ENCODE measurements at places on chromosomes 12 and 14.

DNA sequence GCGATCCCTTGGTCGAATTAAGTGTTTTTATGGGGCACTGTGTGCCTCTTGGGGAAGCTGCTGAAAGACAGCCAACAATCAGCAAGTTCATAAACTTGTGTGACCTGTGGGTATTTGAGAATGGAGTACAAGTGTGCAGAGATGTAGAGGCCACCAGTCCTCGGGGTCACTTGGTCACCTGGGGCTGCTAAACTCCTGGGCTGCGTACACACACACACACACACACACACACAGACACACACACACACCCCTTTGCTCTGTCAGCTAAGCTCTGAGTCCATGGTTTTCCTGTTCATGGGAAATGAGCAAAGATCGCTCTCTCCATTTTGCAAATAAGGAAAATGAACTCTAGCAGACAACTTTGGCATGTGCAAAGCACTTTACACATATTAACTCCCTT is 24.5 kb downstream of the DYRK4 start:
- DNase-seq = no peak

GRCh38 chr14:106185837-106186233 is 659.5 kb downstream of the TMEM121 start:
- no peak for DNase-seq

DNA sequence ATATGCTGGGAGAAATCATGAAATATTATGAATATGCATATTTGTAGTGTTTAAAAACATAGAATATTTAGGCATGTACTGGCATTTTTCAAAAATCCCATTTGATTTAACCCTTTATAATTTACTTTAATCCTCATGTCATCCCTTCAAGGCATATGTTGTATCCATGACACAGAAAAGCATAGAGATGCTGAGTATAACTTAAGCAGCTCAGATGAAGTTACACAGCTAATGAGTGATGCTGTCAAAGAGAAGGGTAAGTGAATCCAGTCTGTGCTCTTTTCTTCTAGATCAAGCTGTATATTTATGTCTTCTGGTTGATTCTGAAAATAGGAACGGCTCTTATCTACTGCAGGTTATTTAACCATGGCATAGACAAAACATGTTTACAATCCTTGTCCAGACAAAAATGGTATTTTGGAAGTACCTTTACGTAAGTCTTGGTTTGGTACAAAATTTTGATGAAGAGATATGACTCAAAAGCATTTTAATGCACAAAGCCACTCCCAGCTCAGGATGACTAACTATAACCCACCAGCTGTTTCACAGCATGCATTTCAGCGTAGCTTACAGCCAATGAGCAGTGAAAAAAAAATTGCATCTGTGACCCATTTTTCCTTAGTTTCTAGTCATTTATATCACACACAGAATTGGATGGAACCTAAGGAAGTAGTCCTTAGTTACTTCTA is 201.7 kb downstream of the STXBP6 start:
- DNase-seq = no peak

- DNase-seq = no peak
Observed at GRCh38 chr12:51653431-51653830, 62.4 kb downstream of the SCN8A start.

GRCh38 chr14:90811641-90812040 is 4.6 kb downstream of the TTC7B start:
- DNase-seq = no peak

DNA sequence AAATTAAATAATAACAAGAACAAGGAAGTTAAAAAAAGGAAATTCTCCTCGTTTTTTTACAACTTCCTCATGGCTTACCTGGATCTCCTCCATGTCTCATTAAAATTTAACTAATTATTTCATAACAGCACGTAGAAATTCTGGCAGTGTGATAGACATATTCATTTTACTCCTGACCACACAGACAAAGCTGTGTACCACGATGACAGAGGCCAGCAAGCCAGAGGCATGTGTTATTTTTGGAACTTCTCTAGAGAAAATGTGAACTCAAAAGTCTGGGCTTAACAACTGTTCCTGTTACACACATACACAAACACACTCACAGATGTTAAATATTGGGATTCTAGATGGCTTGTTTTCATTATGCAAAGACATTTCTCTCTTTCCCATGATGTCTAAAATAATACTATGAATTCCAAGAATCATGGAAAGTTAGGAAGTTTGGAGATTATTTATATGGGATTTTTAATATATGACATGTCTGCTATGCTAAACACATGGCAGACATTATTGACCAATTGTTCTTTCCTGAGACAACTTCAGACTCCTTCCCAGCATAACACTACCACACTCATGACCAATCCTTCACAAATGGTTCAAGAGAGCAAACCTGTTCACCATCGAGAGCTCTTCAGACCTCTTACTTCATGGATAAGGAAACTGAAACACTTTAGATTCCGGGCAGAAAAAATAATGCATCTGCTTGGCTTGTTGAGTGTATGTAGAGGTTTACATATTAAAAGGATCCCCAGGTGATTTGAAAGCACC is 158.7 kb downstream of the DACT1 start:
- no peak for DNase-seq

DNA sequence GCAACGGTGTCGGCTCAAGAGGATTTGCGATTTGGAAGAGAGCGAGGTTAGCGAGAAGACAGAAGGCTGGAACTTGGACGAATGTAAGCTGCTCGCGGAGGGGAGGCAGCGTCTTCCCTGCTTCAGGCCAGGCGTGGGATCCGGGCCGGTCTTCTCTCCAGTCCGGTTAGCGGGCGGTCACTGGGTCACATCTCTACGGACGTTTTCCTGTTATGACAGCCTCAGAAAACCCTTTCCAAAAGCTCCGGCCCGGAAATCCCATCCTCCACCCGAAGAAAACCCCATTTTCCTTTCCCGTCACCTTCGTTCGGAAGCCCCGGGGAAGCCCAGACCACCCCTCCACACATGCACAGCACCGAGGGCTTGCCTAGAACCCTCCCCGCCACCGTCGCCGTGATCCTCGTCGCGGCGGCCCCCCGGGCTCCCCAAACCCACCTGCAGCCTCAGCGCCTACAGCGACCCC is 268 bp downstream of the NDUFB1 start:
- no peak for DNase-seq

DNA sequence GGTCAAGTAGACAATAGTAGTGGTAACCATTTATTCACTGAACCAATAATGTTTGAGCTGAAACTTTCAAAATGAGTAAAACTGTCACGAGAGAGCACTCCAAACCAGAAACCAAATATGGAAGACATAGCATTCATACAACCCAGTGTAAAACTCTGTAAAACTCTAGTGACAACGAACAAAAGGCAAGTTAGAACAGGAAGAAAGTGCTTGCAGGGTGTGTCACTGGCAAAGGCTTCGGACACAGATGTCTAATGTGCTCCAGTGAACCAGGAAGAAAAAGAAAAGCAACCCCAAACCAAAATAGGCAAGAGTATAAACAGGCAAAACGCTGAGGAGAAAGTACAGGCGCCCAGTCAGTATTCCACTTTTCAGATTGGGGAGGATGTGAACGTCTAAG is 79.3 kb upstream of the FZD10 start:
- no peak for DNase-seq

- DNase-seq = no peak
Observed at GRCh38 chr12:3551976-3552725, 61.1 kb downstream of the PRMT8 start.

DNA sequence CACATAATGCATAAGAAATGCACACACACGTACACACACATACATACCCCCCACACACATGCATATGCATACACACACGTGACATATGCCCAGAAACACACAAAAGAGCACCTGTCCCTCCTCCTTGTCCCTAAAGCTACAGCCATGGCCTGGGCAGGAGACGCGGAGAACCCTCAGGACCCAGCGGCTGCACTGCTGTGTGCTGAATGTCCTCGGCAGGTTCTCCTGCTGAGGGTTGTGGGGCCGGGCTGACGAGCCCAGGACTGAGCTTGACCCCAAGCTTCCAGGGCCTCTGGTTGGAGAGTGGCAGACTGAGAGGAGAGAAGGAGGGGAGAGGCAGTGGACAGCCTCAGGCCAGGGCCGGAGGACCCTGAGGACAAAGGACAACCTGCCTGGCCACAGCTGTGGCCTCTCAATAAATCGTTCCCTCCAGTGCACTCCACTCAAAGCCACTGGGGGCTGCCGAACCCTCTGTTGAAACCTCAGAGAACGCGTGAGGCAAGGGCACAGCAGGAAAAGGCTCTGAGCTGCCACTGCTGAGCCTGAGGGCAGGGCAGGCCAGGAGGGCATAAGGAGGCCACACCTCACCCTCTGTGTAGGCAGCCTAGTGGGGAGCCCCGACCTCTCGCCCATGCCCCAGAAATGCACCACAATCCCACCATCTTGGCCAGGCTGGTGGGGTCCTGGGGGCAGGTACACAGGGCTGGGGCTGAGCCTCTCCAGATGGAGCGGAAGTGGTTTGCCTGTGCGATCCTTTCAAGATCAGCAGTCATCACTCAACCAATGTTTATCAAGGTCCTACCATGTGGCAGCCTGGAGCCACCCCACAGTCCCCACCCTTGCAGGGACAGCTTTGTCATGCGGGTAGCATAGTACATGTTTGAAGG is 3.1 kb downstream of the CACNA2D4 start:
- DNase-seq = no peak

DNA sequence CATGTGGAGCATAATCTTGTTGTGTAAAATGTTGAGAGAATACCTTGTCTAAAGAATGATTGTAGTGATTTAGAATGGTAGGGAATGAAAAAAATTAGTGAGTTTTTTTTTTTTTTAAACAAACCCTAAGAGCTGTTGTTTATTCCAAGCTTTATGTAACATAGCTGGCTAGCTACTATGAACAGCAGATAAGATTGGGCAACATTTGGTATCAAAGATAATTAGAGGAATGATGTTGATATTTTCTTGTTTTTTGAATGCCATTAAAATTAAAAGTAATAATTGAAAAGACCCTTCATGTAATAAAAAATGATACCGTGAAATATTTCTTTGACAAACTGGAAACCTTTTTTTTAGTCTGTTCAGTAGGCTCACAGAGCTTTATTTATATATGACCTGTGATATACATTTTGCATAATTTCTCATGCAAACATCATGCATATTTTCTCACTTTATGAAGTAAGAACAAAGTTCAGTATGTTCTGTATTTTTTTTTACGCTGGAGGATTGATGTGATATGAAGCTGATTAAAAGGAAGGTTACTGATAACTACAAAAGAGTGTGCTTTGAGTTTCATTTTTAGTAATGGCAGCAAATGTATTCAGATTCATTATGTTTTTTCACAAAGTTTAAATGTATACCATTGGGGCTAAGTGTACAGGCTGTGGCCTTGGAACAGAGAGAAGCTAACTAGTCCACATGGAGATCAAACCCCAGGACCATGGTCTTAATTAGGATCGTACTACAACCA is 8.1 kb downstream of the CPSF6 start:
- DNase-seq = no peak

- no peak for DNase-seq
Observed at GRCh38 chr12:71135812-71136176, 22.0 kb downstream of the TSPAN8 start.

DNA sequence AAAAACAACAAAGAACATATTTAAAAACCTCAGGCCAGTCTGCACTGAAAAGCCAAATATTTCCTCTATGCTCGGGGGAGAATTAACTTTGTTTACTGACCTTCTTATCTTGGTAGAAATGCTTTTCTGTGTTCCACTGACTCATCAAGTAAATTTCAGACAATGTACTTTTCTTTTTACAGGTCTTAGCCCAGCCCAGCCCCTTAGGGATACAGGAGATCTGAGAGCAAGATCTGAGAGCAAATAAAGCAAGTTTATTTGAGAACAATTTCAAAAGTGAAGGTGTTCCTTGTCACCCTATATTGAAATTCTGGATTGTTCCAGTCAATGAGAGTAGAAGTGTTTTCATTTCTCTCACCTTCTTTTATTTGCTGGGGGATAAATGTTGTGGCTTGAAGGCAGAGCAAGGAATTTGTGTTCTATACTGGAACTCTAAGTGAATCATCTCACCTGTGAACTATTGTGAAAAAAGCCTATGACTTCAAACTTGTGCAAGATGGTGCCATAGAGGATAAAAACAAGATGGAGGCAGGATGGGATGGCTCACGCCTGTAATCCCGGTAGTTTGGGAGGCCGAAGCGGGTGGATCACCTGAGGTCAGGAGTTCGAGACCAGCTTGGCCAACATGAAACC is 7.9 kb upstream of the GPRC5A start:
- DNase-seq = no peak

DNA sequence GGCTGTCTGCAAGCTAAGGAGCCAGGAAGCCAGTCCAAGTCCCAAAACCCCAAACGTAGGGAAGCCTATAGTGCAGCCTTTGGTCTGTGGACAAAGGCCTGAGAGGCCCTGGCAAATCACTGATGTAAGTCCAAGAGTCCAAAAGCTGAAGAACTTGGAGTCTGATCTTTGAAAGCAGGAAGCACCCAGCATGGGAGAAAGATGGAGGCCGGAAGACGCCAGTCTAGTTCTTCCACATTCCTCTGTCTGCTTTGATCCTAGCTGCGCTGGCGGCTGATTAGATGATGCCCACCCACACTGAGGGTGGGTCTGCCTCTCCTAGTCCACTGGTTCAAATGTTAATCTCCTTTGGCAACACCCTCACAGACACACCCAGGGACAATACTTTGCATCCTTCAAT is 58.5 kb downstream of the CAPS2 start:
- DNase-seq = no peak

DNA sequence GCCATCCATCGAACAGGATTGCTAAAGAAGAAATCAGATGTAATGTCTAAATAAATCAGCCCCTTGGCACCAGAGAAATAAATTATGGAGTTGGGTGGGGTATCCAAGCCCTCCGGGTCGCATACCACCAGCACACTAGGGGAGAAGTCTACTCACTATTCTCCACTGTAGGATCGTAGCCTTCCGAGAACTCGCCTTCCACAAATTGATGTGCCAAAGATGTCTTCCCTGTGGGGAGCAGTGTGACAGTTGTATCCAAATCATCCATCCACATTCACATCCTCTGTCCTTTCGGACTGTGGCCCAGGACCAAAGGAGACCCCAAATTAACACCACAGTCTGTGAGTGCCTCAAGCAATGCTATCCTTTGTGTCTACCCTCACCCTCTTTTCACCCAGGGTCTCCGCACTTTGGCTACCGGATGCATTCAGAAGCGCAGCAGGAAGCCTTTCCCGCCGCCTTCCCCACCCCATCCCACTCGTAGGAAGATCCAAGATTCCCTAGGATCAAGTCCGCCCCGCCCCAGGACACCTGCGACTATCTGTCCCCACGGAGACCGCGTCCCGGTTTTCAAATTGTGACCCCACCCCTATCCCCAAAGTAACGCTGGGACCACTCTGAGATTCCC is 786 bp downstream of the RHEBL1 start:
- no peak for DNase-seq

DNA sequence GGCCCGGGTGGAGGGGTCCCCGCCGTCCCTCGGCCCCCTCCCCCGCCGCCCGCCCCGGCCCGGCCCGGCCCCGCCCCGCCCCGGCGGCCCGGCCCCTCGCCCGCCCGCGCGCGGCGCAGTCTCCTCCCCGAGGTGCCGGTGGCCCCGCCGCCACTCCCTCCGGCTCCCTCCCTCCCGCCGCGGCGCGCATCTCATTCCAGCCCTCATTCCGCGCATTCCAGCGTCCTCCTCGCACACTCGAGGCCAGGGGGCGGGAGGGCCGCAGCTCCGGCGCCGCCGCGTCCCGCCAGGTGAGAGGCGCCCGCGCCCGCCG is at the start of gene TEAD4:
TSS of gene TEAD4 (plus strand) at position 206 of the 313 bp plus-strand sequence.
- DNase-seq = peak; percentile 48

- no peak for DNase-seq
Observed at GRCh38 chr12:65858831-65859230, 34.5 kb downstream of the HMGA2 start.
